HCT116 (cell line): ENCODE measurements at places on chromosomes 11 and 22.

GRCh38 chr11:30861531-30861930 is 275.4 kb upstream of the MPPED2 start:
- no peak for DNase-seq

DNA sequence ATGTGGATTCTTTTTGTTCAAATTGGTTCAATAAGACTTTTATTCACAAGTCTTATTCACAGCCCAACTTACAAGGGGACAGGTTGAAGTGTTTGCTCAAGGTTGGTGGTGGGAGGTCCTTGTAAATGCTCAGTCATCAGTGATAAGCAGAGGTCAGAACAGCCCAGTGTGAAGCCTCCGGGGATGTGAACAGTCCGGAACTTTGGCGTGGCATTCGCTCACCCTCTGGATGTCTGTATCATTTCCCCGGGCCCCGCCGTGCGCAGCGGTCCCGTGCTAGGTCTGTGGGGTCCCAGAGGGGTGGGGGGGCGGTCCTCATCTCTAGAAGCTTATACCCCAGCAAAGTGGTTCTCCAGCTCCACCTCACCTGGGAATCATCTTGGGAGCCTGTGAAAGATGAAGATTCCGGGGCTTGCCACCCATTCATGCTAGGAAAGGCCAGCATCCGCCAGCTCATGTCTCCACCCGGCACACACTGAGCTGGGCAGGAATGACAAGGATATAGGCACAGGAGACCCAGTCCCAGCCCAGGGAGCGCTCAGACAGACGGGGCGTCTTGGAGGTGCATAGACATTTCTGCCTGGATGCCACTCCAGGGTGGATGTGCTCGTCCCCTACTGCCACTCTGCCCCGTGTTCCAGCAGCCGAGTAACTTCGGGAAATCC is 327.5 kb downstream of the TBC1D22A start:
- no peak for DNase-seq

DNA sequence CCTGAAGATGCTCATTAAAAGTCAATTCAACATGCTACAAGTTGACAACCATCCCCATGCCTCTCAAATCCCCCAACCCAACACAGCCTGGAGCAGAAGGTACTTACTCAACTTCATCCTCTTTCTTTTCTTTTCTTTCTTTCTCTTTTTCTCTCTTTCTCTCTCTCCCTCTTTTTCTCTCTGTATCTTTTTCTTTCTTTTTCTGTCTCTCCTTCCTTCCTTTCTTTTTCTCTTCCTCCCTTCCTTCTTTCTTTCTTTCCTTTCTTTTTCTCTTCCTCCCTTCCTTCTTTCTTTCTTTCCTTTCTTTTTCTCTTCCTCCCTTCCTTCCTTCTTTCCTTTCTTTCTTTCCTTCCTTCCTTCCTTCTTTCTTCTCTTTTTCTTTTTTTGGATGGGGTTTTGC is 135.7 kb upstream of the SEZ6L start:
- DNase-seq, result no peak

DNA sequence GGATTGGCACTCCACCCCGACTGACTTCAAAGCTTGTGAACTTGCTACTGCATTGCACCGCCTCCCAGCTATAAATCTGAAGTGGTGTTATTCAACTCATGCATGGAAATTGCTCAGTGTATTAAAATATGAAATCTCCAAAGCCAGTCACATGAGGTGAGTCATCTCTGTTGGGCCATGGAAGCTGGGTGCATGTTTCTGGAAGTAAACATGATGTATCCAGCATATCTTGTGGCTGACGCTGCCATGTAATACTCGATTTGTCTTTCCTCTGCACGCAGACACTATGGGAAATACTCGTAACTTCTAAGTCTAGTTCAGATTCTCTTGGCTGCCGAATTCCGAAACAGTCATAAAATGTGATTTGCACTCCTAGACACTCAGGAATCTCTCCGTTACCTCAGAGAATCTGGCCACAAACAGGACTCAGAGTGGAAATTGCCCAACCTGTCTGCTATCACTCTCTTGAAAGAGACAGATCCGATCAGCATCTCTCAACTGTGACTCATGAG is 154.9 kb upstream of the MPPED2 start:
- DNase-seq, result no peak

DNA sequence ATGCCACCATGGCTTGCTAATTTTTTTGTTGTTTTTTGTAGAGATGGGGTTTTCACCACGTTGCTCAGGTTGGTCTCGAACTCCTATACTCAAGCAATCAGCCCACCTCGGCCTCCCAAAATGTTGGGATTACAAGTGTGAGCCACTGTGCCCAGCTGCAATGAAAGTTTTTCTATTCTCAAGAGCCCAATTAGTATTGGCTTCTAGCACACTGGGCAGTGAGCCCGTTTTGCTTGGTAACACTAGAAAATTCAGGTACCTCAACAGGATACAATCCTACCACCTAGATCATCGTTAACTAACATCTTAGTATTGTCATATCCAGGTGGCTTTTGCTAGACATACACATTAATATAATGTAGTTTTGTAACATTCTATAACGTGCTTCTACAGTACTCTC is 19.0 kb downstream of the SEC14L3 start:
- DNase-seq, result no peak

GRCh38 chr11:93396316-93396715 is 65.8 kb downstream of the DEUP1 start:
- DNase-seq, result no peak

- DNase-seq, result no peak
Measured at GRCh38 chr11:10669258-10670033, 24.1 kb downstream of the IRAG1 start.

DNA sequence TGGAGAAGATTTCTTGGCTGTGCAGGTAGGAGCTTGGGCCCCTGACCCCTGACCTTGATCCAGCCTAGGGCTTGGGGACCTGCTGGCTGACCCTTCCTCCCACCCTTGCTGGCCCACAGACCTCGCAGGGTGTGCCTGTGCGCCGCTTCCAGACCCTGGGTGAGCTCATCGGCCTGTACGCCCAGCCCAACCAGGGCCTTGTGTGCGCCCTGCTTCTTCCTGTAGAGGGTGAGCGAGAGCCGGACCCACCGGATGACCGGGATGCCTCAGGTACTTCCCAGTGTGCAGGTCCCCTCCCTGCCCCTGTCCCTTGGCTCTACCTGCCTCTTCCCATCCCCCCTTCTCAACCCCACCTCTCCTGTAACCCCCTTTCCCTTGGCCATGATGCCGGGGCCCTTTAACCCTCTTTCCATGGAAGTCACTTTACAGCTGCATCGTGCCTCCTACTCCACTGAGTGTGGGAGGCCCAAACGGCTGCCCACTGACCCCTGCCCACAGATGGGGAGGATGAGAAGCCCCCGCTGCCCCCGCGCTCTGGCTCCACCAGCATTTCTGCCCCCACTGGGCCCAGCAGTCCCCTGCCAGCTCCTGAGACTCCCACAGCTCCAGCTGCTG is 3.8 kb downstream of the INPPL1 start:
- no peak for DNase-seq

DNA sequence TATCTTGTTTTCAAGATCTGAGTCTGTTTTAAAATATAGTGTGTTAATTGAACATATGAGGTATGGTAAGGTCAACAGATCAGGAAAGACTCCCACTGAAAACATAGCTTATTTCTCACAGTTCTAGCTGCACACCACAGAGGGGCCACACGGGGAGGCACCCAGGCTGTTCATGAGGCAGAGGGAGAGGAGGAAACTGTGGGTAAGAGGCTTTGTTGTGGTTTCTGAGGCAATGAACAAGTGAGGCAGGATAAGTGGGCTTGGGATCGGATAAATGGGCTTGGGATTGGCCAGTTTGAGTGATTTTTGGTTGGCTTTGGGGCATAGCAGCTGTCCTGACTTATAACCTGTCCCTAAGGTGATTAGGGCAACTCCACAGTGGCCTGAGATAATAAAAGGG is 242.1 kb downstream of the LUZP2 start:
- DNase-seq, result no peak

GRCh38 chr22:42661985-42662831 is 13.0 kb upstream of the CYB5R3 start:
- DNase-seq, result no peak

- no peak for DNase-seq
Measured at GRCh38 chr11:34266090-34266912, 91.5 kb downstream of the ABTB2 start.

- DNase-seq, result no peak
Measured at GRCh38 chr11:2086239-2087040, 52.7 kb downstream of the IGF2 start.

- DNase-seq, result no peak
Measured at GRCh38 chr11:115078461-115079438, 400.4 kb downstream of the NXPE2 start.

DNA sequence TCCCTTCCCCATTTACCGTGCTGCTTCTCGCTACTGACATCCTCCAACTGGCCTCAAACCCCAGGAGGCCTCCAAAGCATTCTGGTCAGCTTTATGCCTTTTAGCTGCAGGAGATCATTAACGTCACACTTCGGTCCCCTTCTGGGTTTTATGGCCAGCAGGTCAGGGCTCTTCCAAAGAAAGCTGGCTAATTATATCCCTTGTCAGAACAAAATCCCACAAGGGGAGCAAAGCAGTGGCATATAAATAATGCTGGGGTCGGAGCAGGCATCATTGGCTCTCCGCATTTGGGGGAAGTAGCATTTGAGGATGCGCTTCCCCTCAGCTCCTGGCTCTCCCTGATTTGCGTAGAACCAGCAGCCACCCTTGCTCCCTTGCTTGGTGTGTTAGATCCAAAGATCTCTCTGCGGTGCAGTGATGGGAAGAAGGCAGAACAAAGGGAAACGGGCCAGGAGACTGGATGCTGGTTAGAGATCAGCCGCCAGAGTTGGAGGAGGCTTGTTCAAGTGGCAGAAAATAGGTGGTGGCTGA is 117.4 kb downstream of the DBX1 start:
- DNase-seq, result no peak

- DNase-seq, result peak; percentile 23
Measured at GRCh38 chr11:124900464-124900863, 2.8 kb upstream of the ROBO4 start.

- DNase-seq, result peak; percentile 32
Measured at GRCh38 chr22:23862103-23862502, 4.4 kb downstream of the SLC2A11 start.

- DNase-seq, result no peak
Measured at GRCh38 chr11:90449606-90450005, 226.8 kb upstream of the CHORDC1 start.

- no peak for DNase-seq
Measured at GRCh38 chr11:61543606-61544306, 35.2 kb downstream of the LRRC10B start.

- DNase-seq, result no peak
Measured at GRCh38 chr22:49725516-49725915, 102.2 kb downstream of the BRD1 start.

- DNase-seq, result no peak
Measured at GRCh38 chr11:33774736-33775466, 581 bp upstream of the FBXO3 start.

GRCh38 chr11:77407613-77408012 is 66.3 kb downstream of the PAK1 start:
- DNase-seq, result peak; percentile 51

DNA sequence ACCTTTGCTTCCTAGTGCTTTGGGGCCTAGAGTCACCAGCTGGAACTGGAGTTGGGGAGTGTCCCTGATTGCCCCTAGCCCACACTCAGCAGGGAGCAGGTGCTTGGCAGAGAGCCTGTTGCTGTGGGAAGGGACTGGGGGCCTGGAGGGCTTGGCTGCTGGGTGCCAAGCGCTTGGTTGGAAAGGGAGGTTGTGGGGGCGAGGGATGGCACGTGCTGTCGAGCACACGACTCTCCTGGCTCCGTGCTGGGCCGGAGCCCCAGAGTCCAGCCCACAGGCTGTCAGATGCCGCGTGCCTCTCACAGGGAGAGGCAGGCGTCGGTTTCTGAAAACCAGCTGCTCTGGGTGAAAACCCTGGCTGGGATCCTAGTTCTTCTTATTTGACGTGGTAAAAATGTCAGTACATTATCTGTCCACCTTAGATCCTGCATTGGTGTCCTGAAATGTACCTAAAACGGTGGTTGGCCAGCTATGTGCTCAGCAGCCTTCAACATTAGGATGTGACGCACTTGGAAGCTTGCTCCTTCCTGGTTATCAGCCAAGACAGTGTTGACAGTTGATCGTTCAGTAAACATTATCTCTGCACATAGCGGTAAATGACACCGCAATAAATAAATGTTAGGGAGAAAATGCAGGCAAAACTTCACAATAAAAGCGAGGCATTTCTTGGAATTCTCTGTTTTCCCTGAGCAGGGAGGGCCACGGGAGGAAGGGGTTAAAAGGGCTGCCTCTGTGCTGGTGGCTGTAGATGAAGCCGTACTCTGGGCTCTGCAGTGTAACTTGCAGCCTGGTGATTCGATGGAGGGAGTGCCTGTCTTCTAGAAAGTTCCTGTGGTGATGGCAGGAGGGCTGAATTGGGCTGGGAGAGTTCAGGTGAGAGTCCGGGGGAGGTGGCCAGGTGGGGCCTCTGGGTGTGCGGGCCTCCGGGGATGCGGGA is 29.2 kb downstream of the GRAMD4 start:
- no peak for DNase-seq

GRCh38 chr11:44863231-44863630 is 87.5 kb downstream of the TP53I11 start:
- no peak for DNase-seq

GRCh38 chr22:16603448-16603768 is 10.8 kb upstream of the CCT8L2 start:
- no peak for DNase-seq

DNA sequence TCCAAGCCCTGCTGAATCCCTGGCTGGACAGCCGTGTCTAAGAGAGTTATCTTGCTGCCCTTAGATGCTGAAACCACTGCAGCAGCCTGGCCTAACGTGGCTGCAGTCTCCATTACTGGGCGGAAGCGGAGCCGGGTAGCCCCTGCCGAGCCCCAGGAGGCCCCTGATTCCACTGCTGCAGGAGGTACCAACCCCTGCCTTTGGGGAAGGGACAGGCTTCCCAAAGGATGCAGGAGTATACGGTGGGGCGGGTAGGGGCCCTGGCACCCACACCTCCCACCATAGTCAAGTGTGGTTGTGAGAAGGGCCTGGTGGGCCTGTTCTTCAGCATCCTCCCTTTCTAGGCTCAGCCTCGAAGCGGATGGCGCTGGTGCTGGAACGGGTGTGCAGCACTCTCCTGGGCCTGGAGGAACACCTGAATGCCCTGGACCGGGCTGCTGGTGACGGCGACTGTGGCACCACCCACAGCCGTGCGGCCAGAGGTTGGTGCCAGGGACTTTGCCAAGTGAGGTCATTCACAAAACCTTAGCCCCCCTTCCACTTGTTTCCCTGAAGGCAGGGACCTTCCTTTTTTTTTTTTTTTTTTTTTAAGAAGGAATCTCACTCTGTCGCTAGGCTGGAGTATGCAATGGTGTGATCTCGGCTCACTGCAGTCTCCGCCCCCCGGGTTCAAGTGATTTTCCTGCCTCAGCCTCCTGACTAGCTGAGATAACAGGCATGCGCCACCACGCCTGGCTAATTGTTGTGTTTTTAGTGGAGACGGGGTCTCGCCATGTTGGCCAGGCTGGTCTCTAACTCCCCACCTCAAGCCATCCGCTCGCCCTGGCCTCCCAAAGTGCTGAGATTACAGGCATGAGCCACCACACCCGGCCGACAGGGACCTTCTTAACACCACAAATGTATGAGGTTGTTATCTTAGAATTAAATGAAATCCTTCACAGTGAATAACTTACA is 11.0 kb downstream of the TKFC start:
- DNase-seq, result no peak

DNA sequence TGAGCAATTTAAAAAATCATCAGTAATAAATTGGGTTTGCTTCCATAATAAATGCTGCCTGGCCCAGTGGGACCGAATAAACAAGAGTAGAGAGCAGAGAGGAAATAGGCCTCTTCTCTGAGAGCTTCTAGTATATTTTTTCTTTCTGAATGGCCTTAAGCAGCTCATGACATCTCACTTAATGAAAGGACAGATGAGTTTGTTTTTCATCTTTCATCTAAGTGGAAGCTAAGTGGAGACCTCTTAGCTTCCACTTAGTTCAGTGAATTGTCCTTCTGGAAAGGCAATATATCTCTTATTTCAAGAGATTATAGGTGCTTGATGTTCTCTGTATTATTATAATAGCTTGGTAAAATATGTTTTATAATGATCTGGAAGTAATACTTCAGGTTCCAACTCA is 245.9 kb upstream of the ANO3 start:
- DNase-seq, result no peak
